Fibroblast of lung (primary cell): ENCODE measurements at places on chromosomes 6 and 20. TPM values are rescaled to one million over a fixed set of nuclear protein-coding genes. Genes with fewer than 3 reads are reported as not detected.
A peak's percentile ranks its signal among the peaks of the same experiment; 100 is the strongest.

GRCh38 chr20:4471221-4471620 is 250.5 kb upstream of the PRND start:
- DNase-seq: peak; percentile 55

DNA sequence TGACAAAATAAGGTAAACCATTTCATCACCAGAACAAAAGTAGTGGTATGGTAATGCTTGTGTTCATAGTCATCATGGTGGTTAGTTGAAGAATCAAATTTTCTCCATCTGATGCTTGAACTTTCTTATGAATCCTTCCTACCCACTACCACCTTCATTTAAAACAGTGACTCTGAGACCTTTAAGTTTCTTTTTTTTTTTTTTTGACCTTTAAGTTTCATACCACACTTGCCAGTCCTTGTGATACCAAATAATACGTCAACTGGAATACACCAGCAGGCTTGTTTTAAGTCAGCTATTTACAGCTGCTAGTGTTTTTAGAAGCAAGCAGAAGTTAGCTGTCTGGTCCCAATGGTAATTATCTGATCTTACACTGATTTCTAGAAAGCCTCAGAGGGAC is 413.4 kb upstream of the SOX4 start:
- no peak for DNase-seq

PRDM13 gene
- not detected in 2 replicates for total RNA-seq

XKR7 gene
- total RNA-seq: not detected in 2 replicates

GRCh38 chr6:76416821-76417605 is 344.6 kb upstream of the IMPG1 start:
- DNase-seq: no peak

- DNase-seq: peak; percentile 11
Measured at GRCh38 chr20:63895952-63896263, 982 bp downstream of the DNAJC5 start.

DNA sequence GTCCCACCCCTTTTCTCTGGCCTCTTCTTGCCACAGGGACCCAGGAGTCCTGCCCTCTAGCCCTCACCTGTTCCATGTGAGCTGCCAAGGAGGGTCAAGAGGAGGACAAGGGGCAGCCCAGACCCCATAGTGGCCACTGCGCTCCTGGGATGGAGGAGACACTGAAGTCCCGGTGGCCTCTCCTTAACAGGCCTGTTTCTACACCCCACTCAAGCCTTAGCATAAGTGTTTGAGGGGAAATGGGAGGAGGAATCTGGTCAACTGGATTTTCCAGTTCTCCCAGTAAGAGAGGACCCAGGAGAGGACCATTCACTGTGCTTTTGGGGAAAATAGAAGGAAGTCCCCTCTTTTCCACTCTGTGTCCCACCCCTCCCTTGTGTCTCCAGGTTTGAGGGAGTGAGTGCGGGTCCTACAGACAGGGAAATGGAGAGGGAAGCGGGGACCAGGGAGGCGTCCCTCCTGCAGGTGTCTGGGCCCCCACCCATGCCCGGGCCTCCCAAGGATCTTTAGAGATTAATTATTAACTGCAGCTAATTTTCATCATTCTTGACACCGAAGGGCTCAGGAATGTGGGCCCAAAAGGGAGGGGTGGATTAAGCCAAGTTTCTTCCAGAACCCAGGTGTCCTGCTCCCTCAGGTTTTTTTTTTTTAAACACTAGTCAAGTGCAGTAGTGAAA is at the start of gene SFTA2:
Gene SFTA2 (minus strand): TSS at position 202 of the 677 bp plus-strand sequence. CDS start 74 bp downstream, at position 128.
- no peak for DNase-seq

GRCh38 chr6:41758641-41759035 is 11.4 kb upstream of the PGC start:
- no peak for DNase-seq

DNA sequence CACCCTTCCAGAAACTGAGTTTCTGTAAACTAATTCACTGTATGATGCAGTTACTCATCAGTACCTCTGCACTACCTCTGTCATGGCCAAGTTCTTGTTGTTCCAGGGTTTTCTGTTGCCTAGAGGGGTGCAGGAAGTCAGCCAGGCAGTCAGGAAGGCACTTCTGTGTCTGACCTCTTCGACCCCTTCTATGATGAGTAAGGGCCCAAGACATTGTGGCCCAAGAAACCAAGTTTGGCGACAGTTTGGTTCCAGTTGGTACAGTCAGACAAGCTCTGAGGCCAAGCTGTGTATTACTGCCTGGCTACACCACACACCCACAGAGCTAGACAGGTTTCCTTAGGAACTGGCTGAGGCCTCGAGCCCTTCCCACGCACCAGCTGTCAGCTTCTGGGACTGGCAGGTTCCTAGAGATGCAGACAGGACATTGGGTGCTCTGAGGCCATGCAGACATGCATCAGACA is 41.2 kb downstream of the TRAF3IP2 start:
- DNase-seq: peak; percentile 57

SDHAF4 gene
- total RNA-seq: 8.7 and 9.2 TPM in 2 replicates

ZC2HC1B gene
- not detected in 2 replicates for total RNA-seq

HDGFL1 gene
- total RNA-seq: not detected in 2 replicates
